ENCODE measurements at places on chromosomes 1 and 21. TPM values are rescaled to one million over a fixed set of nuclear protein-coding genes. Genes with fewer than 3 reads are reported as not detected.

DNA sequence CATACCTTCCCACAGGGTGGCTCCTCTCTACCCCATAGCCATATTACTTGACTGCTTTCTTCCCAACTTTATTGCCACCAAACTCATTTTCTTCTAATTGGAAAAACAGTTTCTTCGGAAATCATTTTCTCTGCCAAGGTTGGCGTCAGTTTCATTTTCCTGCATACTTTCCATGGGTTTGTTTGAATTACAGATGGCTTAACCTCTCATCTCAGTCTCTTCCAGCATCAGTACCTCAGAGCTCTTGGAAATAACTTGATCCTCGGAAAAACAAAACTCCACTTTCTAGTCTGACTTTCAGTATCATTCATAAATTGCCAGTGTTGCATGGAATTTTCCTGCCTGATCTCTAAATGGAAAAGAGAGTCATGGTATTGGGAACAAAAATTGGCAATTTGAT, 20.3 kb upstream of the PRDM2 start:
- H3K4me1 ChIP-seq = no peaks in the 10 kb centered on the region
- no peak overlapping the region for H3K27ac ChIP-seq
- H3K4me3 ChIP-seq = no peak overlapping the region

GRCh38 chr21:45330851-45331261, 43.2 kb upstream of the POFUT2 start:
- no peaks in the 10 kb centered on the region for H3K36me3 ChIP-seq
- no peak for DNase-seq
- H3K27ac ChIP-seq = no peak overlapping the region
- H3K27me3 ChIP-seq = no peaks in the 10 kb centered on the region
- no peaks in the 10 kb centered on the region for H3K4me1 ChIP-seq
- no peak overlapping the region for H3K4me3 ChIP-seq

DNA sequence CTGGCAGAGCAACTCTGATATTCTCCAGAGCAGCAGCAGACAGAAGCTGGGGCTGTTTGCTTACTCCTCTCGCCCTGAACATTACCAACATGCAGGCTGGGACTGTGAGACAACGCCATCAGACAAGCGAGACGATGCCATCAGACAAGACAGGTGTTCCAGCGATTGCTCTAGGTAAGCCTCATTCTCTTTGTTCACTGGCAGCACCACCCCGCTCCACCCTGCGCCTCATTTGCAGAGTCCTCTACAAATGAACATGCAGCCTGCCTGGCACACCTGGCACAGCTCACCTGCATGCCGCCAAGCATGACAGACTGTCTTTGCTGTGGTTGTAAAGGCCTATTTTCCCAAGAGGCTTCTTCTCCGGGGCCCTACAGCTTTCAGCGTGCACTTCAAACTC, 346.2 kb downstream of the SMYD3 start:
- no peak overlapping the region for H3K4me3 ChIP-seq
- H3K27me3 ChIP-seq = no peaks in the 10 kb centered on the region
- no peaks in the 10 kb centered on the region for H3K4me1 ChIP-seq
- no peaks in the 10 kb centered on the region for H3K36me3 ChIP-seq
- no peak for DNase-seq

GRCh38 chr1:53482441-53483153, 23.4 kb downstream of the DMRTB1 start:
- no peak overlapping the region for H3K4me3 ChIP-seq
- H3K27ac ChIP-seq = no peak overlapping the region
- H3K36me3 ChIP-seq = no peaks in the 10 kb centered on the region

The SLC16A4 gene
- polyA plus RNA-seq = 0.49 TPM
